Lung (tissue), 17 donors: ENCODE measurements at places on chromosomes 2 and 18. TPM values are rescaled to one million over a fixed set of nuclear protein-coding genes. Genes with fewer than 3 reads are reported as not detected.

ECEL1 gene
- total RNA-seq, result 0.09 TPM

AQP12B gene
- not detected for total RNA-seq

CCDC93 gene
- 45.6 TPM for total RNA-seq

CTLA4 gene
- total RNA-seq, result 3.9 TPM

AGBL5 gene
- 17.3 TPM for total RNA-seq

UGT1A5 gene
- total RNA-seq, result not detected

PKDCC gene
- total RNA-seq, result 107 TPM

GALM gene
- total RNA-seq, result 18.3 TPM

RSAD2 gene
- 13.2 TPM for total RNA-seq

GALNT14 gene
- total RNA-seq, result 2.1 TPM

AKAIN1 gene
- not detected for total RNA-seq

ICA1L gene
- total RNA-seq, result 21.2 TPM

ANKRD62 gene
- 0.09 TPM for total RNA-seq

CDH20 gene
- not detected for total RNA-seq

CELF4 gene
- 3.0 TPM for total RNA-seq

CDH7 gene
- not detected for total RNA-seq

SKOR2 gene
- not detected for total RNA-seq

RGPD3 gene
- total RNA-seq, result 0.09 TPM

LYPD6B gene
- 3.2 TPM for total RNA-seq

IL1B gene
- 19.9 TPM for total RNA-seq

KCNG2 gene
- total RNA-seq, result 1.7 TPM

ACTR2 gene
- total RNA-seq, result 127 TPM
